ENCODE measurements at places on chromosomes 3 and 15.

DNA sequence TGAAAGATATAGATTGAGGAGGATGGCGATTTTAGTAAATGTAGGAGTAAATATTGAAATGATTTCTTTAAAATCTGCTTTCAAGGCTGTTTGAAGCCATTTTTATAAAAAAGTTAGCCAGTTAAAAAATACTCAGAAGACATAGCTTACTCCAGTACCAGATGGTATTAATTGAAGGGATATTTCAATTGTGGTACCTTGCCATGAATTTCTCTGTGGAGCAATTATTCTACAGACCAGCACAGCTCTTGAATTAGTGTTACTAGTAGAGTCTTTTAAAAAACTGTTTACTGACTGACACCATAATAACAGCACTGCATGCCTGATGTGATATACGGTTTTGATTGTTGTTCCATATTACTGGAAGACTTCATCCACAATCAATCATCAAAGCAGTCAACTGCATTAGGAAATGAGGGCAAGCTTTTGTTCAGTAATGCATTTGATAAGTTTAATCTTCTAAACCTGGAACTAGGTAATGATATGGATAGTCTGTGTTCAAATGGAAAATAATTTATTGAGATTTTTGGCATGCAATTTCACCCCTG lies 106.4 kb downstream of the MFSD1 start:
- DNase-seq = no peak

DNA sequence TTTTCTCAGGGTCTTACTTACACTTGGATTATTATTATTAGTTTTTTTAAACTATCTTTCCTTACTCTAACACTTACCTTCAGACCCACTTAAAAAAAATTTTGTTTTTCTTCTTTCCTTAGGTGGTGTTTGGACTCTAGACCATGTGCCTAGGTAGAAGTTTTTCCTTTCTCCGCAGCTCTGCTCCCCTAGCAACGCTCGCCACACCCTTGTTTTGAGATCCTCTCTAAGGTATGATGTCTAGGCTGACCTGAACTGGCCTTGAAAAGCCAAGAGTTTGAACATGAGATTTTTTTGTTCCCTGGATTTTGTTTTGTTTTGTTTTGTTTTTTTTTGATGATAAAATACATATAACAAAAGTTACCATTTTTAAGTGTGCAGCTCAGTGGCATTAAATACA lies 16.2 kb downstream of the ZNF592 start:
- DNase-seq = no peak

DNA sequence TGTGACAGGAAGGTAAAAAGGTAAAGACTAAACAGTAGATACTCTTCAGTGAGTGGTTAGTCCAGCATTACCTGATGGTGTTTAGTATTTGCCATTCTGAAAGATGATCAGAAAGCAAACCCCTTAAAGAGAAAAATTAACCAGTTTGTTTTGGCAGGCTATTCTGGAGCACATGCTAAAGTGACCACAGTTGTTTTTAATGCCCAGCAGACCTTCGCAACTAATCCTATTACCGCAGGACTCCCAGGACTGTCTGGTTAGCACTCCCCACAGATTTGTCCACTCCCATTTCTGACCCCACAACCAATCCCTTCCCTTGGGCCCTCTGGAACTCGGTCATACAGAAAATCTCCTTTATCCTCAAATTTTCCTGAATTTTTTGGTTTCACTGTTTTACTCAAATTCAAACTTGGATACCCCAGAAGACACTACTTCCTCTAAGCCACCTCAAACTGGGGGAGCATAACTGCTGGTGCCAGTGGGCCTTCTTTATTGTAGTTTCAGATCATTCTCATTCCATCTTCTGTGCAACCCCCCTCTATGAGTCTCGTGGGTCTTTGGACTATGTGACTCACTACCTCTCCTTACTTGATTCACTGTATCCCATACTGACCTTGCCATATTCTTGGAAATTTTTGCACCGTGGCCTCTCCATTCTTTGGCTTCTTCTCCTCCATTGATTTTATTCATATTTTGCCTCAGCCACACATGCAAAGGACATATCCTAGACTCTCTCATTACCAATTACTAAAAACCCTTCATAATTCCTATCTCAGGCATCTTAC lies 104.4 kb downstream of the RBMS3 start:
- DNase-seq = peak; percentile 12

GRCh38 chr3:31833391-31834190 lies 147.5 kb downstream of the OSBPL10 start:
- DNase-seq = peak; percentile 13

- no peak for DNase-seq
These were observed 558.0 kb downstream of the FOXP1 start for GRCh38 chr3:71025516-71025915.

GRCh38 chr15:66907826-66908743 lies 157.3 kb upstream of the SMAD3 start:
- DNase-seq = no peak

DNA sequence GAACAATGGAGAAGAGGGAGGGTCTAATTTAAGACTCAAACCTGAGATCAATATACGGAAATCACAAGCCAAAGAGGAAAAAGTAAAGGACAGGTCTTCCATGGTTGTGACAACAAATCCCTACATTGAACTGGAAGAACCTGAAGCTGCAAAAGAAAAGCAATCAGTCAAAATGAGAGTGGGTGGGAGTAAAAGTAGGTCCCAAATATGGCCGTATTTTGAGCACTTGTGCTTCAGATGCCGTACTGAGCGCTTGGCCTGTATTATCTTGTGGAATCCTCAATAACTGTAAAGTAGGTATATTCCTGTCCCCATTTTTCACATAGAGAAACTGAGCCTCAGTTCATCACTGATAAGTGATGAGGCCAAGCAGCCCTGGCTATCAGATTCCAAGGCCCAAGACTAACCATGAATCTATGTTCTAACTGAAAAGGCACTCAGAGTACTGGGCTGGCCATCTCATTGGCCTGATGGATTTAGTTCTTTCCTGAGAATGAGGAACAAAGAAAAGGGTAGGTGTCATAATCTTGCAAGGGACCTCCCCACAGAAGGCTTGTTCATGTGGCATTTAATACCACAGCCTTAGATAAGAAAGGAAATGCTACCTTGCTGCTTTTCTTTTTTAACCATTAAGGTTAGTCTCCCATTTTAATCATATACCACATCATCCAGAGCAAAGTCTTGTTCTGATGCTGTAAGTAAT lies 52.5 kb downstream of the LRRN1 start:
- DNase-seq = no peak

- no peak for DNase-seq
These were observed 476.3 kb downstream of the RBMS3 start for GRCh38 chr3:29757054-29757777.

DNA sequence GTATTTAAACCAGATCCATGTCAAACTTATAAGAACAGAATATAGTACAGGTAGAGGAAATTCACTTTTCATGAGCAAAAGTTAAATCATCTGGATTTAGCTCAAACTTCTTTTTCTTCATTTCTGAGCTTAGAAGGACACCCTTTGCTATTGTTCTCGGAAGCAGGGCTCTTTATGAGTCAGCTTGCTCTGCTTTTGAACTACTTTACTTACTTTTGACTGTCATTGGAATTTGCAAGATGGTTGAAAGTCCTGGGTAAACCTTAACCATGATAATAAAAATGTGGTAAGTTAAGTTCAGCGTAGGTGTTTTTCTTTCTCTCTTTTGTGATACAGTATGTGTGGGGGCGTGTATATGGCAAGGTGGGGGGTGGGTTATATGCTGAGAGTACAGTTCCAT lies 312.7 kb upstream of the DPH6 start:
- DNase-seq = no peak

DNA sequence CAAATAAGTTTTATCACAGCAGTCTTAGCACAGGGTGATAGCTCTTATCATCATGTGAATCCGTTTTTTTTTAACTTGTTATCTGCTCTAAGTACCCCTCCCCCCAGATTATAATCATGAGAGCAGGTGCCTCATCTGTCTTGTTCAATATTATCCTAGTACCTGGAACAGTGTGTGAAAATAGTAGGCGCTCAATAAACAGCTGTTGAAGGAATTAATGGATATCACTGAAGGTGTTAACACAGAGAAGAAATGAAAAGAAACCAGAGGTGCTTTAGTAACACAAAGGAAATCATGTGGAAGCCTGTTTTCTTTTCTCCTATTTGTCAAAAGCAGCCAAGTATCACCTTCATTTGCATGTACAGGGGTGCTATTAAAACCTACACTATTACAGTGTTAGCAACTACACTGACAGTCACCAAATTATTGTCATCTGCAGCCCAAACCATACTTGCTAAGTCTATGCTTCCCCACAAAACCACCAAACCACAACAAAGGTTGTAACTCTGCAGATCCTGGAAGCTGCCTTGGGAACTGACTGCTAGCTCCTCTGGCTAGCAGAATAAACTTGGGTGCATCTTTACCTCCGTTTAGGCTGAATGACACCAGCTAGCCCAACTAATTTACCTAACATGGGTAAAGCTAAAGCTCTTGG lies 2.9 kb downstream of the XPC start:
- no peak for DNase-seq

DNA sequence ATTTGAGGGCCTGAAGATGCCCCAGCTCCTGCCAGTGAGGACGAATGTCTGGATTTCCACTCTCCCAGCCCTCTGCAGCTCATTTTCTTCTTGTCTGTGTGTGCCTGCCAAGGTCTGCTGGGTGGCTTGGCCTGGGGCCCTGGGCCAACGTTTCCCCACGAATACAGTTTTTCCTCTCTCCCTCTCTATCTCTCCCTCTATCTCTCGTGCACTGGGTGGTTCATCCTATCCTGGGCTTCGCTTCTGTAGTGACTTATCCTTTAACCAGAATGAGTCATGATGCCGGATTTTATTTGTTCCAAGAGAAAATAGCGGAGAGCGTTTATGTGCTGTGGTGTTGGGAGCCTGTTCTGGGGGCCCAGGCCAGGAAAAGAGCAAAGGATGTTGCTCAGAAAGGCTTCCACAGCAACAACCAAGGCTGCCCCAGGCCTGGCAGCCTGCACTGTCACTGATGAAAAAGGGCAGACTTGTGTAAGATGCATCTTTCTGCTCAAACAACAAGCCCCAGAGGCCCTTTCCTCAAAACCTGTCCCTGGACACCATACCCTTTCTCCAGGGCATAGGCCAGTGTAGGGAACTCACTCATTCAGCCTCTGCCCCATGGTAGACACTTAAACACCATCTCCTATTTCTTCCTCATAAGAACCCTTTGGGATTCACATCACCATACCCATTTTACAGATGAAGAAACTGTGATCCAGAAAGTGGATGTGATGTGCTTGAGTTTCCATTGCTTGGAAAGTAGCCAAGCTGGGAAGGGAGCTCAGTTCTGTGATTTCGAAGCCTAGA lies 47.3 kb downstream of the ITGA11 start:
- peak; percentile 74 for DNase-seq

GRCh38 chr3:71244153-71244825 lies 339.2 kb downstream of the FOXP1 start:
- no peak for DNase-seq

DNA sequence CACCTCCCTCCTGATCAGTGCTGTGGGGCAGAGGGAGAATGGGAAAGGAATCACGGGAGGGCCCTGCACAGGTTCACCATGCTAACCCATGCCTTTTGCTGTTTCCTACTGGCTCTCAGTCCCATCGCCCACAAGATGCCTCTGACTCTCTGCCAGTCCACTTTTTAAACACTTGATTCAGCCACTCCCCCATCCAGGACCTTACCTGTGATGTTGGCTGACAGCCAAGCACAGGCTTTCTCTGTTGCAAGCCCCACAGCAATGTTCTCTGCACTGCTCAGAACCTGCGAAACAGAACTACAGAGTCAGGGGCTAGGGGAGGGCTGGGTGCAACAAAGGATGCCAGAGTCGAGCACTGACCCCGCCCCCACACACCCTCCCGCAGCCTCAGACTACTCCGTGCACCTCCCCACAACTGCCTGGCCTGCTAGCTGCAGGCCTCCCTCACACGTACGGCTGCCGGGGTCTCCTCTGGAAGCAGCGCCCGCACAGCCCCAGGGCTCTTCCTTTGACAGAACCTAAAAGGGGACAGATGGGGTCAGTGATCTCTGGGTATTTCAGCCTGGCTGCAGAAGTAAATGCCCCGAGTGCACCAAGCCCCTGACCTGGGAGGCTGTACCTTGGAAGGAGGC lies 9.1 kb downstream of the CDAN1 start:
- DNase-seq = no peak

DNA sequence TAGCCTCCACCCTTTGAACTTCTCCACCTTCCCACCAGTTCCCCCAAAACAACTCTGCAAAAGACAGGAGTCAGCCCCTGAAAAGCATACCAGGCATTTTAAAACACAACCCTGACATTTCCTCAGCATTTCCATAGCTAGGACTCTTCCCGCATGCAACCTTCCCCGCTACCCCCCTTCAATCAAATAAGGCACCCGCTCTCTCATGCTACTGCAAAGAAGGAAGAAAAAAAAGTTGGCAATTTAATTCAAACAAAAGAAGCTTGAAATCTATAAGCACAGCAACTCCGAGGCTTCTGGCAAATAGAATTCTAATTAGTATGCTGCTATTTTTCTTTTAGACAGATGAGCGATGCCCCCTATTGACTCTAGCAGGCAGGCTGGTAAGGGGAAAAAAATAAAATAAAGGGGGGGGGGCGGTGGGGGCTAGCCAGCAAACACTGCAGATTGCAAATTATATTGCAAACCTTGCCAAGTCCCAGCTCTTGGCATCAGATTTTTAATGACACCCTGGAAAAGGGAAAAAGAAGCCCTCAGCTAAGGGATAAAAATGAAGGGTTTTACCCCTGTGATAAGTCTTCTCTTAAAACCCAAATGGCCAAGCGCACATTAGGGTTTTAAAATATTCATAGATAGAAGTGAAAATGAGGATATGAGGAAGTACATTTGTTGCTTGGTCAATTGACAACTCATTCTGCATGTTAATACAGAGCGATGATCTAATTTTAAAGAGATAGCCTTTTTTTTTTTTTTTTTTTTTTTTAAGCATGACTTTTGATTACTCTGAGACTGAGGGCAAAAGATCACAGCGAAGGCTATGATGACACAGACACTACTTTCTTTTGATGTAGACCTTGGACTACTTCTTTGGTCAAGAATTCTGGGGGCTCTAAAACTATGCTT lies 255.2 kb downstream of the NR2F2 start:
- DNase-seq = peak; percentile 12

DNA sequence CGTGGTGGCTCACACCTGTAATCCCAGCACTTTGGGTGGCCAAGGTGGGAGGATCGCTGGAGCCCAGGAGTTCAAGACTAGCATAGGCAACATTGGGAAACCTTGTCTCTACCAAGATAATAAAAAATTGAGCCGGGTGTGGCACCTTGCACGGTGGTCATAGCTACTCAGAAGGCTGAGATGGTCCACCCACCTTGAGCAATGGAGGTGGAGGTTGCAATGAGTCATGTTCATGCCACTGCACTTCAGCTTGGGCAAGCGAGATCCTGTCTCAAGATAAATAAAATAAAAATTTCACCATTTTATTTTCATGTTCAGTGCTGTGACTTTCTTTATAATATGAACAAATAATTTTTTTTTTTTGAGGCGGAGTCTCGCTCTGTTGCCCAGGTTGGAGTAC lies 12.5 kb downstream of the MAPK6 start:
- DNase-seq = no peak

- peak; percentile 77 for DNase-seq
These were observed 30.9 kb downstream of the MGLL start for GRCh38 chr3:127791221-127791913.

- no peak for DNase-seq
These were observed 142.3 kb downstream of the TLE3 start for GRCh38 chr15:69955240-69955894.
